ENCODE measurements at places on chromosomes 3 and 15.
A peak's percentile ranks its signal among the peaks of the same experiment; 100 is the strongest.

GRCh38 chr3:64341296-64341695 lies 116.0 kb upstream of the PRICKLE2 start:
- no peak for DNase-seq

DNA sequence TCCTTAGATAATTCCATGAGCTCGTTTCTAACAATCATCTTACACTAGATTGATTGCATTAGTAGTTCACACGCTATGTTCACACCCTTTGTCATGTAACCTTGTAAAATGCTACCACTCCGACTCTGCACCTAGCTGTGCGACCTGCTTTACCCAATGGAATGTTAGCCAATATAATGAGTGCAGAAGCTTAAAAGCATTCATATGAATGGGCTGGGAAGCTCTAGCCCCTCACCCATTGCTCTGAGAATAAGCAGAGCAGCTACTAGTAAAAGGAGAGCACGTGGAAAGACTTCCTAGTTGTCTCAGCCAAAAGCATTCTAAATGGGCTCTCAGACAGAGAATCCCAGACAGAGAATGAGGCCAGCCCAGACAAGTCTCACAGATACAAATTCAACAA lies 410.6 kb upstream of the UBE2E2 start:
- no peak for DNase-seq

DNA sequence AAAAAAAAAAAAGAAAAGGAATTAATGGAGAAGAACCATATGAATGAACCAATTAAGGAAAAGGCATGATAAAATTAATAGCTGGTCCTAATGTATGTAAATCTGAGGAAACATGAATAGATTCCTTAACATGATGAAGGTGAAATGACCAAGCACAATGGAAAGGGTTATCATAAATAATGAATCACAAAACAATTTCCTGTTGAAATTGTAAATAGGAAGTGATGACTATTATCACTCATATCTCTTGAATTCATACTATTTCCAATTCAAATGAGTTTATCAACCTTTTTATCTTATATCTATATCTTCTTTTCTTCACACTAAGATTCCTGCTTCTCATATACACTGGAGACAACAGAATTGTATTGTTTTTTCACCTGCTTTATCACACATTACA lies 32.0 kb downstream of the AADACL2 start:
- DNase-seq, result peak; percentile 3

DNA sequence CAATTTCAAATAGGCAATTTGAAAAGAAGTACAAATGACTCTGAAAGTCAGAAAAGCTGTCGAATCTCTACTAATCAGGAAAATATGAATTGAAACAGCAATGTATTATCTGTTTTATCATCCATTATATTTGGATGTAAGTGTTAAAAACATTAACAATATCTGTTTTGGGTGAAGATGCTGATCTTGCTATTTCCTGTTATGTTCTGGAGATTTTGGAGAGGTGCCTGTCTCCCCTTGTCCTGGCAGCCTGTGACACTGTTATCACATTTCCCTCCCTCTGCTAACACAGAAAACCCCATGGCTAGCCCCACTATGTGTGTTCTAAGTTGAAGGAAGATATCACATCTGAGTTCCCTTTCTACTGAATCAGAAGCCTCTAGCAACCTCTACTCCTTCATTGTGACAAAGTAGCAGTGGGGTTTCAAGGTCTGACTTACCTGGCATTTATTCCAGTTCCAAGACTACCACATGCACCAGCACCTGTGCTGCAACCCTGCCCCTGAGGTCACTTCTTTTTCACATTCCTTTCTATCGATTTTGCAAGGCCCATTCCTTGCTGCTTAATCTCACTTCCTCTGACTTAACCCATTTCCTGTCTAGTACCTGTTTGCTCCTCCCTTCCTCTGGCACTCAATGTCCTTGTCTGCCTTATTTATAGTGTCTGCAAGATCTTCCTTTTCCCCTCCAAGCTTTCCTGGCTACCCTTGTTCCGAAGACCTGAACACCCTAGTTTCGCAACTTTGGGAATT lies 95.5 kb upstream of the COL8A1 start:
- DNase-seq, result no peak

DNA sequence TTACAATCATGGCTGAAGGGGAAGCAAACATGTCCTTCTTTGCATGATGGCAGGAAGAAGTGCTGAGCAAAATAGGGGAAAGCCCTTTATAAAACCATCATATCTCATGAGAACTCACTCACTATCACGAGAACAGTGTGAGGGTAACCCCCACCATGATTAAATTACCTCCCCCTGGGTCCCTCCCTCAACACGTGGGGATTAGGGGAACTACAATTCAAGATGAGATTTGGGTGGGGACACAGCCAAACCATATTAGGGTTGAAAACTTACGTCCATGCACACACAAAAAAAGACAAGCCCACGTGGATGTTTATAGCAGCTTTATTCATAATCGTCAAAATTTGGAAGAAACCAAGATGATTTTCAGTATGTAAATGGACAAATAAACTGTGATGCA lies 72.3 kb downstream of the RPL22L1 start:
- no peak for DNase-seq

DNA sequence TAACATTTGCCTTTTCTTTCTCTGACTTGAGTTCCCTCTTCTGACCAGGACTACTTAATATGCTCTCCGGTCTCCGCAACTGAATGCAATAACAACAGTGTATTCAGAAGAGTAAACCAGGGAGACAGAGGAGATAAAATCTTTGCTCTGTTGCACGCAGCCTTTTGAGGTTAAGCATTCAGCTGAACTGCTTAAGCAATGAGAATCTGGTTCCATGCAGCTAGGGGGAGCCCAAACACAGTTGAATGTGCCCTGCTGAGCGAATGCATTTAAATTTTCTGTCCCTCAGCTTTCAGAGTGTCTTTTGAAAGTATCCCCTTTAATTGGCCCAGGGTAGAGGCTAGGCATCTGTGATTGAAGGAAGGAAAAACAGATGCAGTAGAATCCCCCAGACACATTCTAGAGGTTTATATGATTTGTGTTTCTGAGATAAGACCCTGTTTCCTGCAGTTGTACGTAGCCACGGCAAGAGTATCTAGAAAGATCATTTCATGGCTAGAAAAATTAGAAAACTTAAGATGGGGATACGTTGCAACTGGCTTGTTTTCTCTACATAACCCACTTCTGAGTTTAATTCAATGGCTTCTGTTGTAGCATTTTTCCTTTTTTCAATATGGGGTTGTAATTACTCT lies 309.6 kb downstream of the TUSC7 start:
- peak; percentile 80 for DNase-seq

GRCh38 chr3:40718681-40719080 lies 193.9 kb downstream of the ZNF621 start:
- DNase-seq, result no peak

- peak; percentile 34 for DNase-seq
These were observed 722 bp upstream of the ZXDC start for GRCh38 chr3:126476166-126477060.

DNA sequence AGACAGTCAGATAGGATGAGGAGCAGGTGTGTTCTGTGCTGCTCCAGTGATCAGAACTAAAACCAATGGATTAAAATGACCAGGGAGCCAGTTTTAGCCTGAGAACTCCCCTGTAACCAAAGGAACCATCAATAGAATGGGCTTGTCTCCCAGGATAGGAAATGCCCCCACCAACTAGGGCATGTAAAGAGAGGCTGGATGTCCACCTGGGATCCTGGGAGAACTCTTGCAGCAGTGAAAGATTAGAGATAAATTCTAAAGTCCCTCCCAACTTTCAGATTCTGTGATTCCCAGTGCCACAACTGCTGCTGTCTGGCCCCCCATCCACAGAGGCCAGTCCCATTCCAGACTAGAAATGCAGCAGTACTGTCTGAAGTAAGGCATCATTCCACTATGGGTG lies 33.8 kb downstream of the HDC start:
- DNase-seq, result no peak

DNA sequence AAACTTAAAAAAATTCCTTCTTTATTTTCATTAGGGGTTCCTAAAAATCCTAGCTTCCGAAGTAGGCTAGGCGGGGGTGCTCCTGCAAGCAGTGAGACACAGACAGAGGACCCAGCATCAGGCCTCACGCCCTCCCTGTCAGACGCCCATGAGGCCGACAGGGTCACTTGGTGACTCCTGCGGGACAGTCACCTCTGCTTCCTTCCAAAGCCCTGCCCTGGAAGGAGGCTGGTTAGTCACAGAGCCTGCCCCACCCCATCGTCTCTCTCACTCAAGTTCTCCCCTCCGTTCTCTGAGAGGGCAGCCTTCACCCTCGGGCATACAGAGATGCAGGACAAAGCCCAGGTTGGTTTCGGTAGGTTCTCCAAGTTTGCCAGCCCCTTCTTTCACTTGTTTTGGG lies 38.6 kb downstream of the EHD4 start:
- no peak for DNase-seq

DNA sequence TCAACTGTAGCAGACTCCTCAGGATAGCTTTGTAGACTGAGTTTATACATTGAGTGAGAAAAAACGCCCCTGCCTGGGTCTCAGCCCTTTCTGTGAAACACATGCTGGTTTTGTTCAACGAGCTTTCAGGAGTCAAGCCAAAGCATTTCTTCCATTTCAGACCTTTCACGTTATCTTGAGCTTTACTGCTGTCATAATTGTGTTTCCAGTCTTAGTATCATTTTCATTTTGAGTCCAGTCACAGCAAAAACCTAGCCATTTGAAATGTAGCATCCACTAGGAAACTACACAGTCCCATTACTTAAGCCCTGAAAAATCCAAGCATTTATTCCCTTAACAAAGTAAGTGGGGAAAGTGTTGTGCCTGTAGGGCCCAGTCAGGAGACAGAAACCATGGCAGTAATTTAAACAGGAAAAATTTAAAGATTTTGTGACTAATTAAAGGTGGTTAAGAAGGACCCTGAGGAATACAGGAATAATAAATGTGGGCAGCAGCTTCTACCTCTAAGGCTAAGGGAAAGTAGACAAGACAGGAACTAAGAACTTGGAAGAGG lies 110.1 kb upstream of the ABHD17C start:
- DNase-seq, result no peak

GRCh38 chr3:133970916-133971315 lies 58.8 kb downstream of the SLCO2A1 start:
- DNase-seq, result no peak

GRCh38 chr15:49645277-49645676 lies 24.4 kb downstream of the DTWD1 start:
- no peak for DNase-seq

GRCh38 chr3:121958801-121959200 lies 63.2 kb downstream of the ILDR1 start:
- no peak for DNase-seq

DNA sequence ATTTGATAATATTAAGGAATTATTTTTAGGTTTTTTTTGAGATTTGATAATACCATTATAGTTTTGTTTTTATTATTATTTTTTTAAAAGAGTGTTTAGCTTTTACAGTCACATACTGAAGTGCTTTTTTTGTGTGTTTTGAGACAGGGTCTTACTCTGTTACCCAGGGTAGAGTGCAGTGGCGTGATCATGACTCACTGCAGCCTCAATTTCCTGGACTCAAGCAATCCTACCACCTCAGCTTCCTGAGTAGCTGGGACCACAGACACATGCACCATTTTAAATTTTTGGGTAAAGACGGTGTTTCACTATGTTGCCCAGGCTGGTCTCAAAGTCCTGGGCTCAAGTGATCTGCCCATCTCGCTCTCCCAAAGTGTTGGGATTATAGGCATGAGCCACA lies 73.0 kb downstream of the SUMF1 start:
- peak; percentile 21 for DNase-seq

DNA sequence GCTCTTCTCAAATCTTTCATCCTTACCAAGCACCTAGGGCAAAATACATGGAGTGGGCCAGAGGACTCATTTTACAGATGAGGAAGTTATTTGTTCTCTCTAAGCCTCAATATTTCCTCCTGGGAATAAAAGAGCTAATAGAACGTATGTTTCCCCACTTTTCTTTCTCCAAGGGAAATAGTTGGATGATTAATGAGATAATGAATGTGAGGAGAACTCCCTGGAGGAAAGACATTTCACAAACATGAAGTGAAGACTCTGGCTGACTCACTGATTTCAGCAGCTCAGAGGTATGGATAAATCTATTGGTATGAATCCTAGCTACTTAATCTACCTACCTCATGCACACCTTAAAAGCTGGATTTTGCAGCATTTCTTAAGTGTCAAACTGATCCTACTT lies 98.4 kb downstream of the ECT2 start:
- peak; percentile 83 for DNase-seq

GRCh38 chr3:32483772-32484171 lies 18.9 kb downstream of the CMTM6 start:
- DNase-seq, result no peak

DNA sequence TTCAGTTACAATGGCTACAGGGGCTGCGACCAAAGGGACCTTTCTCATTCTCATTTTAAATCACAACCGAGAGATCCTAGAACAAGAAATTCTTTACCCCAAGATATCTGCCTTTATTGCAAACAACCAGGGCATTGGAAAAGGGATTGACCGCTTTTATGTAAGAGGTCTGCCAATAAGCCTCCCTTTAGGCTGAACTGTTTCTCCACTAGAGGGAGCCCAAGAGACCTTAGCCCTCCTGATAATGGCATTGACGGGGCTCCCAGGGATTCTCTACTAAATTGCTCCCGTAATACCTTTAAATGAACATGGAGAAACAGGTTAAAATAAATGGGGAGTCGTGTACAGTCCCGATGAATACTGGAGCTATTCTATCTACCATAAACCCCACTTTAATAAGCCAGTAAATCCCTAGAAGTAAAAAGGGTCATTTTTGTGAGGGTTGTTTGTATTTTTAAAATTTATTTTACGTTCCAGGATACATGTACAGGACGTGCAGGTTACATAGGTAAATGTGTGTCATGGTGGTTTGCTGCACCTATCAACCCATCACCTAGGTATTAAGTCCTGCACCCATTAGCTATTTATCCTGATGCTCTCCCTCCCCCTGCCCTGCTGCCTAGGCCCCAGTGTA lies 7.5 kb upstream of the IGSF10 start:
- peak; percentile 70 for DNase-seq
